ENCODE measurements at places on chromosomes 4 and X.

- no peak for DNase-seq
Observed at GRCh38 chr4:102598086-102598761, 97.1 kb downstream of the NFKB1 start.

DNA sequence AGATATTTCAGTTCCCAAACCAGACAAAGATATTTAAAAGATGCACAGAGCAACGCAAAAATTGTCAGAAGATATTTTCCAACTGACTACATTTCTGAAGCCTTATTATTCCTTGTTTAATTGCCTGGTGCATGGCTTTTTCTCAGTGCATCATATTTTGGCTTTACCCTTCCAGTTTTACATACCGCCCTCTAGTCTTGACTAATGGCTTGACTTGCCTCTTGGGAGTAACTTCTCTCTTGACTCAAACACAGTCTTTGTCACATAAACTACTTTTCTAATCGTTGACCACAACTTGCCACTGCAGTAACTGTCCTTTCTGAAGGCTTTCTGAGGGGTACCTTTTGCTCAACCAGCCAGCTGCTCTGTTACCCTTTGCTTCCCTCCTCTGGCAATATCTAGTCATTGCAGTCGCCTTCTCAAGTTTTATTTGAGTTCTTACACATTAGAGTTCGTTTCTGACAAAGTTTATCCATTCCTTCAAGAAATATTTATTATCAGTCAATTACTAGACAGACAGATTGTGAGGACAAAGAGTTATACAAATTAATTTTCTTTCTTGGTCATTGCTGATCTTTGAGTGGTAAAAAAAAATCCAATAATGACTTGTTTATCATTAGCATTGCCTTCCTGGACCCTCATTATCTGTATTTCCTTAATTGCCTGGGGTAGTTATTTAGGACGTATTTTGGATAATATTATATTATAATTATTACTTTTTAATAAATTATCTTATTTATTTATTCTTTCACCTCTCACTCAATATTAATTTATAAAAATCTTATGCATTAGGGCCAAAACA, 506.9 kb upstream of the PCDH10 start:
- peak; percentile 14 for DNase-seq

GRCh38 chr4:159160242-159160641, 57.4 kb downstream of the RAPGEF2 start:
- DNase-seq = no peak

GRCh38 chr4:175422331-175422730, 389.7 kb downstream of the GPM6A start:
- no peak for DNase-seq

DNA sequence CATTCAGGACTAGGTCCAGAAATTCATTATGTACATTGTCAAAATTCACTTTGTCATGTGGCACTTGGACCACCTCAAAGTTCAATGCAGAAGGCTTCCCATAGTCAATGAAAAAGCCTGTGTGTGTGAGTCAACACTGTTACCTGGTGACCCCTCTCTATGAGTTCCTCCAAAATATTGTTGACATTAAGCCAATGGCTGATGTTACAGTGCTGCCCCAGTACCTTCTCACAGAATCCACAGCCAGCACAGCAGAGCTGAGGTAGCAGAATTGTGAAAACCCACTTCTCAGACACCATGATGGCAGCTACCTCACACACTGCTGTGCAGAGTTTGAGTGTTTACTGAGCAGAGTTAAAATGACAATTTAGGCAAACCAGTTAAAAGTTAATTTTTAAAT, 22.4 kb upstream of the UGT2B4 start:
- no peak for DNase-seq

DNA sequence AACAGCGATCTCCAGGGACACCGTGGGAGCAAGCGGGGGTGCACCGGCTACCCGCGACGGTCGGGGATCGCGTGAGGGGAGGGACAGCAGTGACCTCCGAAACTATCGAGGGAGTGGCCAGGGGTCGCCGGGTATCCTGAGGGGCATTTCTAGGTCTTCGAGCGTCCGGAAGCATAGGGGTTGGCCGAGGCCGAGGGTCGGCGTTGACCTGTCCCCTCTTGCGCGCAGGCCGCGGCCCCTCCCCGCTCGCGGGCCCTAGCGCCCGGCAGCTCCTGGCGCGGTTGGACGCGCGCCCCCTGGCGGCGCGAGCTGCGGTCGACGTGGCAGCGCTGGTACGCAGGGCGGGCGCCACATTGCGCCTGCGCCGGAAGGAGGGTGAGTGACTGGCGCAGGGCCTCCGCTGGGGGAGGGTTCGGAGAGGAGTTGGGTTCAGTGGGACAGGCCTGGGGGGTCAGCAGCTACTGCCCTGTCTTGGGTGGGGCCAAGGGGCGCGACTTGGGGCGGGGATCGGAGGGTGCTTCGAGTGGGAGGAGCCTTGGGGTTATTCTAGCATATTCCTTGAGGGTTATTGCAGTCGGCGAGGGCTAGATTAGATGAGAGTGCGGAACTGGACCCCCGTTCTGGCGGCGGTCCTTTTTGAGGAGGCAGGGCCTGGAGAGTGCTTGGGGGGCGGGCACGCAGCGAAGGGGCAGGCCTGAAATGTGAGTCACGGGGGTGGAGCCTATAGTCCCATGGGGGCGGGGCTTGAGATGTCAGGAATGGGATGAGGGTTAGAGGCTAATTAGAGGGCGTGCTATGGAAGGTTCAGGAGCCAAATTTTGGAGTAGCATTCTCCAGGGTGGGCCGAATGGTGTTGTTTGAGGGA, 1.2 kb downstream of the MAGIX start:
- DNase-seq = peak; percentile 91

DNA sequence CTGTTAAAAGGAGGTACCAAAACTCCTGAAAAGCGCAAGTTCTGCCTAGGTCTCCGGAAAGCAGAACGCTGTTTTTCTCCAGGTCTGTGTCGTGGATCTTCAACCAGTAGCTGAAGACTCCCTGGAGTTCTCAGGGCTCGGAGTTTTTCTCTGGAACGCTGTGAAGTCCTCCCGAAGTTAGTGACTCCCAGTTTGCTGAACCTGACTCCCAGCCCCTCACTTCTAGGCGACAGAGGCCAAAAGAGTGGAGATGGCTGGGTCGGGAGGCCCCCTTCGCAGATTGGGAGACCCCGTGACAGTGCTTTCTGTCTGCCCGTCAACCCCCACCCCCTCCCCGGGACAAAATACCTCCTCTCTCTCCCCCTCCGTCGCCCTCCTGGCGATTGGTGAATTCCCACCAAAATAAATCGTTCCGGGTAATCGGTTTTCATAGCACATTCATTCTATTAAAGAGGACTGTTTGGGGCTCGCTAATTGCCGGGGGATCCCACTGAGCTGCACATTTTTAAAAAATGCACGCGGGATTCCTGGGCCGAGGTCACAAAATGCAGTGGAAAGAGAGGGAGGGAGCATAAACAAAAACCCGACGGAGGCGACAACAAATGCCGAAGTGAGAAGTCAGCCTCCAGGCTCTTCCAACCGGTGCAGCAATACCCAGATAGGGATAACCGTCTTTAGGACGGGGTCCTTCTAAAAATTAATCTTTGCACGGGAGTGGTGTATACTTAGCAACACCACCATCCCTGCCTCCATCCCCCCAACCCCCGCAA, 4.0 kb upstream of the MSX1 start:
- DNase-seq = no peak

DNA sequence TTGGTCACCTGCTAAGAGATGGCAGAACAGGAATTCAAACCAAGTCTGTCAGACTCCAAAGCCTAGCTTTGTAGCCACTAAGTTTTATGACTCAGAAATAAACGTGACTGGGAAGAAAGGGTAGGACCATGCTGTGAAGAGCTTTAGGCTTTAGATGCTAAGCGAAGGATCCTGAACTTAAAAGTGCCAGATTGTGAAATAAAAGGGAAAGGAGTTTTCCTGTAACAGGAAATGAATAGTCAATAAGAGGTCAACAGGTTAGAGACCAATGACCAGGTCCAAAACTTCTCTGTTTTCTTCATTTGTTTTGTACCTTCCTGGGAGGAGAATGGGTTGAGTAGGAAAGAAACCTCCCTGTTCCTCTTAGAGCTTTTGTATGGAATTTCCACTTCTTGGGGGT, 98.8 kb upstream of the EOLA2 start:
- DNase-seq = no peak

- no peak for DNase-seq
Observed at GRCh38 chrX:39627257-39627656, 470.5 kb downstream of the BCOR start.

GRCh38 chrX:155048977-155049619, 21.8 kb downstream of the CMC4 start:
- peak; percentile 20 for DNase-seq

GRCh38 chrX:153357877-153358276, 23.9 kb downstream of the ZNF275 start:
- DNase-seq = no peak

GRCh38 chrX:13257223-13258051, 62.4 kb downstream of the ATXN3L start:
- DNase-seq = no peak

- no peak for DNase-seq
Observed at GRCh38 chrX:46262304-46262703, 282.9 kb downstream of the ZNF674 start.

GRCh38 chr4:95550115-95550987, 1.6 kb upstream of the UNC5C start:
- DNase-seq = no peak

- no peak for DNase-seq
Observed at GRCh38 chr4:108043526-108043925, 53.8 kb downstream of the HADH start.

GRCh38 chr4:96009427-96010119, 169.7 kb downstream of the PDHA2 start:
- no peak for DNase-seq
